ENCODE measurements at places on chromosomes 3 and 15.
A peak's percentile ranks its signal among the peaks of the same experiment; 100 is the strongest.

GRCh38 chr3:50303013-50303815 lies at the start of gene HYAL1:
Gene HYAL1, minus strand, starts transcription at chr3:50303574. Its CDS starts 618 bp downstream, at chr3:50302956.
- DNase-seq: no peak

GRCh38 chr3:120492103-120492502 lies 41.3 kb upstream of the FSTL1 start:
- DNase-seq: no peak

DNA sequence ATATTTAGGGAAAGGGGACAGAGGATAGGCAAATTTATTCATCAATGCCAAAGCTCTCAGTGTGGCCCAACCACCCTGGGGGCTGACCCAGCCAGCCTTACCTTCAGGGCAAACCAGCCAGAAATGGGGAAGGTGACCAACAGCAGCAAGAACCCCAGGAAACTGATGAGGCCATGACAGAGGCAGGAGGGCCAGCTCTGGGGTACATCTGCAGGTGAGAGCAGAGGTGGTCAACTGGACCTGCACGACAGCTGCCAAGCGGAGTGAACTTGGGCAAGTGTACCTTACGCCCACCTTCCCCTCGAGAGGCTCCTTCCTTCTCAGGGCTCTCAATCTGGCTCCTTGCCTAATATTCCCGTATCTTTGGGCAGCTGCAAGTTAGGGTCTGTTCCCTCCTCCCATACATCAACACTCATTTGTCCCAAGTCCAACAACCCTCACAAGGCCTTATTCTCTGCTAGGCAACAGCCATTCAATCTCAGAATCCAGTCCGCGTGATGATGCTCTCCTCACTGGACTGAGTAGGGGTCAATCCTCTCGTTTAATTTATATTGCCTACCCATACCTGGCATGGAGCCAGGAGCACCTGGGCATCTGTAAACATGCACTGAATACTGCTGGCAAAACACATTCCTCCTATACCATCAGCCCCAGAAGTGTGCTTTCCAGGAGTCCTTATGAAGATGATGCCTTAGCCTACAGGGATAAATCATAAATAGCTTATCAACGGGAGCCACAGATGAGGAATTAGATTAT lies 1.7 kb downstream of the STOML1 start:
- DNase-seq: no peak

- DNase-seq: no peak
Measured at GRCh38 chr3:179463319-179463718, 12.0 kb upstream of the GNB4 start.

- peak; percentile 3 for DNase-seq
Measured at GRCh38 chr3:145094355-145094941, 1066.5 kb downstream of the PLOD2 start.

DNA sequence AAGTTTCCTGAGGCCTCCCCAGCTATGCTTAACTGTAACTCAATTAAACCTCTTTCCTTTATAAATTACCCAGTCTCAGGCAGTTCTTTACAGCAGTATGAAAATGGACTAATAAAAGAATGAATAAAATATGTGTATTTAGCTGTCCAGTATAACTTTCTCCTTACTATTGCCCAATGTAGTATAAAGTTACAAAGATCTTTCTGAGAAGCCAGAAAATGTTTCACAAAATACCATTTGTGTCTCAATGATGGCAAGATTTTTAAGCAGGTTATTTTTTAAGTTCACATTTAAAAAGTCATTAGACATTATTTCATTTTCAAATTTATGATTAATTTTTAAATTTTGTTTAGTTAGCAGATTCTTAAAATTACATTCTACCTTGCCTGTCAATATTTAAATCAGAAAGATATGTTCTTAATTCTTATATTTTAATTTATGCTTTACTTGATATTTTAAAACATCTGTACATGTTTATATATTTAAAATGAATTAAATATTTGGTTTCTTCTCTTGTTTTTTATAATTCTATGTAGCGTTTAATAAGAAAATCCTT lies 189.2 kb downstream of the GBE1 start:
- DNase-seq: no peak

- DNase-seq: no peak
Measured at GRCh38 chr3:53215816-53216215, 40.0 kb downstream of the TKT start.

DNA sequence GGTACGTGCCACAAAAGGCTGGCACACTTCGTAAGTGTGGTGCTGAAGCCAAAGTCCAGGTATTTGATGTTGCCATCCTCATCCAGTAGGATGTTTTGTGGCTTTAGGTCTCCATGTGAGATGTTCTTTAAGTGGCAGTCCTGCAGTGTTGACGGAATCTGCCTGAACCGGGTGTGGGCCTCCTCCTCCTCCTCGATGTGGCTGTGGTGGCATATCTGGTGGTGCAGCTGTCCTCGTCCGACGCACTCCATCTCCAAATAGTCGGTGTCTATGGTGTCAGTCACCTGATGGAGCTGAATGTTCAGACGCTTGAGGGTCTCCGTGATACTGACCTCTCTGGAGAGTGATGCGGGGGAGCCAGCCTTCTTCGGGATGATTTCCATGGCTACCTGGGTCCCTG lies 30.5 kb upstream of the ACAD9 start:
- DNase-seq: no peak

GRCh38 chr15:80234883-80235282 lies 17.1 kb downstream of the CTXND1 start:
- no peak for DNase-seq

GRCh38 chr3:130715616-130716015 lies 31.0 kb downstream of the PIK3R4 start:
- DNase-seq: no peak

DNA sequence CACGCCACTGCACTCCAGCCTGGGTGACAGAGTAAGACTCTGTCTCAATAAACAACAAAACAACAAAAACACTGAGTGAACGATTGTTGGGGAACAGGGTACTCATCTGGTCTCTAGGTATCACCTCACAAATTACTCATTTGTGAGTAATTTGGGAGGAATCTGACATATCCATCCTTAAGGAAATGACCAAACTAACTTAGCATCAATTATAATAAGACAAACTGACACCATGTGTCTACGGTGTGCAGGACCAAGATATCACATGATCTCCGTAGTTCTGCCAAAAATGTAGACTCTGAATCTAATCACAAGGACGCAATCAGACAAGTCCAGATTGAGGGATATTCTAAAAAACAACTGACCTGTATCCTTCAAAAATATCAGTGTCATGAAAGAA lies 12.0 kb upstream of the DAPK2 start:
- DNase-seq: no peak

DNA sequence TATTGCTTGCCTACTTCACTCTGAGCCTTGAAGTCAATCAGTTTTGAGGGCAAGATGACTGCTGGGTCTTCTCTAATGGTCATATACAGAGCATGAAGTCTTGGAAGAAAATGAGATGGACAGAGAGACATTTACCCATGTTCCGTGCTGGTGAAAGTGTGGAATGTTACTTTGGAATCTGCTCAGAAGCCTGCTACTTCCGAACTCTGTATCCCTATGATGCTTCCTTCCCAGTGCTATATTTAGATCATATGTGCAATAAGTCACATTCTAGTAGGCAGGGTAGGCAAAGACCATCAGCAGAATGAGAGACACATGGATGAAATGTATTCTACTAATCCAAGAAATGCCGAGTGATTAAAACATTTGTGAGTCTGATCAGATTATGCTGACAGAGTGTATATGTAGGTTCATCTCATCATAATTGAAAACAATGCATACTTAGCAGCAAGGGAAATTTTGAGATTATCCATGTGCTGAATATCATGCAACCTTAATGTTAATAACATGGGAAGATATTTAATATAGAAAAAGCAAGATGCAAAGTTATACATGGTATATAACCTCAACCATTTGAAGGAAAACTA lies 60.5 kb downstream of the RAB7A start:
- DNase-seq: no peak

DNA sequence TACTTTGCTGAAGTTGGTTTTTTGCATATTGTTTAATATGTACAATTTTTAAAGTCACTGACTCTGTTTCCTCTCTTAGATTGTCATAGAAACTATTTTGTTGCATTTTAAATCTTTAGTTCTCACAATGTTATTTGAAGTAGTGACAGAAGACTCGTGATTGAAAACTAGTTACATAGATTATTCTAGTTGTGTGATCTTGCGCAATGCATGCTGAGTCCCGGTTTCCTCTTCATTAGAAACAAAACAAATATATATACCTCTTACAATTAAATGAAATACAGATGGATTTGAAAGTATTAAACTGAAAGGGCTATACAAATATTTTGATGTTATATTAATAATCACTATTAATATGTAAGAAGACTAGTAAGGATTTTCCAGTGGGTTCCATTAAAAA lies 333.0 kb downstream of the LPP start:
- no peak for DNase-seq

DNA sequence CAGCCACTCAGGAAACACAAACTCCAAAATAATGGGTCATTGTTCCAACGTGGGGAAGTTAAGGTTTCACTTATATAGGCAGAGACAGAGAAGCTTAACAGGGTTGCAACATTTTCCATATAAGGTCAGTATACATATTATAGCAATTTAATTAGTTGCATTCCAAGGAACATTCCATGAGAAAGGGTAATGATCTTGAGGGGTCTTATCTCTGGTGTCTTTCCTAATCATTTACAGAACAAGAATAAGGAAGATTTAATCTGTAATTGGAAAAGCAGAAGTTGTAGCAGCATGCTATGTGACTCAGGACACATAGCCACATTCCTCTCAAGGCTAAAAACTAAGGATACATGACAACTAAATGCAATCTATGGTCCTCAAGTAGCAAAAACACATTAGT lies 4.9 kb downstream of the MNS1 start:
- DNase-seq: no peak

DNA sequence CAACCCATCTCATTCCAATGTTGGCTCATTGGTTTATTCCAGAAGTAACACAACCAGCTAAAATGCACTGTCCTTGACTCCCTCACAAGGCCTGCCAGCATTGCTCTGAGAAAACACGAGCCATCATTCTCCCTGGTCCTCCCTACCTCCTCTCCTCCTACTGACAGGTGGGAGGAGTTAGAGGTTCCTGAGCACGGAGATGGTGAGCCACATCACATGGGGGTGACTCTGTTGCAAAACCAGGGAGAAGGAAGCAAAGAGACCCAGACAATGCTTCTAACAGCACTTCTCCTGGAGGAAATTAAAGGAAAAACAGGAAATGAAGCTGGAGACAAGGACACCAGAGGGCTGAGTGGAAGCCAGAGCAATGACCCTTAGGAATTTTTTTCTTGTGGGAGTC lies 667.4 kb downstream of the NTRK3 start:
- no peak for DNase-seq

- DNase-seq: no peak
Measured at GRCh38 chr3:194208709-194209108, 72.8 kb downstream of the HES1 start.

GRCh38 chr3:74302281-74302680 lies 312.2 kb downstream of the CNTN3 start:
- no peak for DNase-seq

GRCh38 chr3:108239082-108239481 lies 16.9 kb upstream of the IFT57 start:
- DNase-seq: no peak

DNA sequence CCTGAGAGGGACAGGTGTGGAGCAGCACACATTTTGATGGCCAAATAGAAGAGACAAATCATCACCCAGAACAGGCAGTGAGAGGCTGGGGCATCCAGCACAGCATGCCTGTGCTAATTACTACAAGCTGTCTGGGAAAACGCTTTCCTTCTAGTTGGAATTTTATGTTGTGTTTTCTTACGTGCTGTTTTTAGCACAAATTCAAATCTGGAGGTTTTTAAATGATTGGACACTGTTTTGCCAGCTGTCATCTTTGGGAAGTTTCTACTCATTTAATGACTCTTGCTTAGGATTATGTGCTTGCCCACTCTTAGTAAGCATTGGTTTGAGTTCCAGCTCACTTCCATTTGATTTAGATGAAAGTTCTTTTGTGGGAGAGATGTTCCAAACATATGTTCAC lies 43.5 kb downstream of the EAF1 start:
- DNase-seq: no peak

DNA sequence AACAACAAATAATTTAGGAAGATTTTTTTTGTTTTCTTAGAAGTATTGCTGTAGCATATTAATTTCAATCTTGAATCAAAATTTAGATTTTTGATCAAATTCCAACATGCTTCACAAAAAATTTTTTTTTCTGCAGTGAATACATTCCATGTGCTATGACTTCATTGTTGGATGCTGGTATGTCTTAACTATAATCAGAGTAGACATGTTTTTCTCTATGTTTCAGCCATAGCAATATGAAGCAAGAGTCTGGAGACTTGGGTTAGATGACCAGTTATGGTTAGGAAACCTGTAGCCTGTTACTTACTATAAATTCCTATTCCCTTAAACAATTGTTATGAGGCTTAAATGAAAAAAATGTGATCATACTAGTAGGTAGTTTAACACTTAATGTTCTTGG lies 176.1 kb upstream of the CHL1 start:
- DNase-seq: no peak

DNA sequence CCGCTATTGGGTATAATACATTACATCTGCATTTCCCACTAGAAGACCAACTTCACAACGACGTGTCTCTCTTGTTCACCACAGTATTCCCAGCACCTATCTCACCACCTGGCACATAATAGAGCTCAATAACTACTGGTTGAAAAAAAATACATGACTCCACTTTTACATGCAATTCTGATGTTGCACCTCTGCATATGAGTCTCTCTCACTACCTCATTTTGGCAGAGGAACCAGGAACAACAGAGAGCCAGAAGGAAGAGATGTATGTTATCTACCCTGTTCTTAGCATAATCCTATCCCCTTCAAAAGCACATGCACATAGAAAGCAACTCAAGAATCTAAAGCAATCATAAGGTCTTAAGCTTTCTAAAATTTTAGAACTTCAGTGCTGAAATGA lies 61.6 kb downstream of the SHQ1 start:
- no peak for DNase-seq

DNA sequence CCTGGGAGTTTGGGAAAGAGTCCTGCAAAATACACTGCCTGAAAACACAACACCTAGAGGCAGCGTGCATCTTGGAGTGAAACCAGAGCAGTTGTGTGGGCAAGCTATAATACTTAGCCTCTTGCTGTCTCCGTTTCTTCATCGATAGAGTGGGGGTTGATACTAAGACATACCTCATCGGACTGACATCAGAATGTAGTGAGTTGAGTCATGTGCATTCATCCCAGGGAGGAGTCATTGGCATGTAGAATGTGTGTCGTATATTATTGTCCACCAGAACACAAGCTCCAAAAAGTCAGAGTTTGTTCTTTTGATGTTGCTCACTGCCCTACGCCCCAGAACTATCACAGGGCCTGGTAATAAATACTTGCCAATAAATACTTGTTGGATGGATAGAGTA lies 4.3 kb downstream of the SNTN start:
- DNase-seq: no peak

GRCh38 chr15:29687204-29687815 lies 135.0 kb downstream of the TJP1 start:
- no peak for DNase-seq

All from occipital lobe (tissue), 3 donors.